ENCODE measurements at places on chromosomes 7 and 10. TPM values are rescaled to one million over a fixed set of nuclear protein-coding genes. Genes with fewer than 3 reads are reported as not detected.

- no peak for DNase-seq
These were observed 90.1 kb downstream of the GRM3 start for GRCh38 chr7:86733783-86734182.

- no peak for DNase-seq
These were observed 4.2 kb downstream of the BNIP3 start for GRCh38 chr10:131977323-131978096.

GRCh38 chr10:78081292-78081691, 47.6 kb downstream of the RPS24 start:
- DNase-seq, result no peak

- peak; percentile 56 for DNase-seq
These were observed 792 bp downstream of the ZNF746 start for GRCh38 chr7:149496642-149497391.

- DNase-seq, result no peak
These were observed 162.2 kb upstream of the FAM3C start for GRCh38 chr7:121558288-121558687.

DNA sequence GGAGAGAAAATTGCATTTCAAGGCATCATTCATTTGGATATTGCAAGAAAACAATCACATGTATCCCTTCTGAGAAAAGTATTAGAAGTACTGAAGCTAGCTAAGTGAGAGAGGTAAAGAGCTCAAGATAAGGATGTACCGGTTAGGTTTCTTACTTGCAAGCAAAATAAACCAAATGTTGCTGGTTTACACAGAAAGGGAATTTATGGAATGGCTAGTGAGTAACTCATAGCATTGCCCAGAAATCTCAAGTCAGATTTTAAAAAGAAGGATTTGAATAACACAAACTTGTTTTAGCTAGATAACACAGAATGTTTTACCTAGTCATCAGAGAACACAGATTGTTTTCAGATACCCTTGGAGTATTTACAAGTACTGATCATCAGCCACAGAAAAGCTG, 30.6 kb downstream of the KLHL7 start:
- no peak for DNase-seq

DNA sequence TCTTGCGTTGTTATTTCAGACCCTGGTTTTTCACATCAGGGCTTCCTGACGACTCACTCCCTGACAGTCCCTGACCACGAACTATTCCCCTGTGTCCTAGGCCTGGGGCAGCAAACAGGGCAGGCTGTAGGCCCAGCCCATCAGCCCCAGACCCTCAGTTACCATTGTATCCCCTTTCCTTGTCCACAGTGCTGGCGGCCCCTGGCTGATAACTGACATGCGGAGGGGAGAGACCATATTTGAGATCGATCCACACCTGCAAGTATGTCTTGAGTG, 50.5 kb upstream of the TRIM8 start:
- DNase-seq, result no peak

GRCh38 chr10:1737222-1738061, at the start of gene ADARB2:
Gene ADARB2 (minus strand): TSS chr10:1737525.
- DNase-seq, result no peak

DNA sequence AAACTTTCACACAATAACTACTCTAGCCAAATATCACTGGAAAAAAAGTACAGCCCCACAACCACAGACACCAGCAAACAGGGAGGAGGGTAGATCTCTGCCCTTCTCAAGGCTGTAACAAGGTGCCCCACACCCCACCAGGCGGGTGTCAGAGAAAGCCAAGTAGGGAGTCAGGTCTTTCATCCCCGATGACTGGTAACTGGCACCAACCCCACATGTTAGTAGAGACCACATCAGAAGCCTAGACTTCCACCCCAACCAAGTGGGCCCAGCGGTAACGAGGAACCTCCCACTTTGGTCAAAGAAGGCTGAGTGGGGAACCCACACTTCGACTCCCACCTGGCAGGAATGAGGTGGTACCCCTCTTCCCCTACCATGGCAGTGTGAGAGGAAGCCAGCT, 16.4 kb upstream of the RUFY2 start:
- DNase-seq, result no peak

- no peak for DNase-seq
These were observed 128.9 kb downstream of the DOCK1 start for GRCh38 chr10:127034034-127034633.

- DNase-seq, result no peak
These were observed 39.6 kb upstream of the SP8 start for GRCh38 chr7:20826243-20826642.

DNA sequence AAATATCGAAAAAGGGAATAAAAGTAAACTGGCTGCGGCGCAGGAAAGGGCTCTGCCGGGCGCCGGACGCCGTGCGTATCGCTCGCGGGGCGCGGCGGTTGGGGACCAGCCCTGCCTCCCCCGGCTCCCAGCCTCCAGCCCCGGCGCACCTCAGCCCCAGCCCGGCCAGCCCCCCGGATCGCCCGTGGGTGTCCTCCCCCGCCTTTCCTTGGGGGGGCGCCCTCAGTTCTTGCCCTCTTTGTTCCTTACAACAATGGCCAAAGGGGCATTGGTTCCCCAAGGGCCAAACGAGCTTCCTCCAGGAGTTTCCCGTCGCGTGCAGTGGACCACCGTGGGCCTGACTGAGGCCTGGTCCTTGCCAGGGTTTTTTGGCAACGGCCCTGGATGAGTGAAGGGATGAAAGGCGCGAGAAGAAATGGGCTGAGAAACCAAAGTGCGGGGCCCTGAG, 1.2 kb downstream of the MACROH2A2 start:
- no peak for DNase-seq

- DNase-seq, result peak; percentile 45
These were observed 77.5 kb upstream of the STEAP1B start for GRCh38 chr7:22577470-22578001.

- no peak for DNase-seq
These were observed 28.3 kb upstream of the FOXK1 start for GRCh38 chr7:4653771-4654170.

DNA sequence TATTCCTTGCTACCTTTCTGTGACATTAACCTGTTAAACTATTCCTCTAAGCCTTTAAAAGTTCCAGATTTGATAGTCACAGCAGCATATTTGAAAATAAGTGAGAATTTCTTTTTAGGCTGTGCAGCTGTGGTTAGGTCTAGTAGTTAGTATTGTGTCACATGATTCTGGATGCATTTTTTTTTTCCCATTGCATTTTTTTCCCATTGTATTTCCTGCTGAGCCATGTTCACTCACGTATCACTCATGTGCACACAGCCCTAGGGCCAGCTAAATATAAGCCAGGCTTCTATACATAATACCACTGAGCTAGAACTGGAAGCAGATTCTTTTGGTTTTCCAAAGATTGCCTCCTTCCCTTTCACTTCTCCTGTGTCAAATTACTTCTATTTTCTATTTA, 37.4 kb downstream of the DNAJC9 start:
- no peak for DNase-seq

DNA sequence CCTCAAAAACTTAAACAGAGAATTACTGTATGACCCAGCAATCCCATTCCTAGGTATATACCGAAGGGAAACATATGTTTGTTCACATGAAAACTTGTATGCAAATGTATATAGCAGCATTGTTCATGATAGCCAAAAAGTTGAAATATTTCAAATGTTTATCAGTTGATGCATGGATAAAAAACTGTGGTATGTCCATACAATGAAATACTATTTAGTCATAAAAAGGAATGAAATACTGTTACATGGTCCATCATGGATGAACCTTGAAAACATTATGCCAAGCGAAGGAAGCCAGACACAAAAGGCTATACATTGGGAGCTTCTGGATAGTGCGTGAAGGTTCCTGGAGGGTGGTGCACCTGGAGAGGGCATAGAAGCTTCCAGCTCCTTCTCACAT, 11.0 kb upstream of the TRA2A start:
- DNase-seq, result no peak

GRCh38 chr10:44034946-44035345, 350.0 kb downstream of the CXCL12 start:
- no peak for DNase-seq

GRCh38 chr7:30146127-30146612, 11.4 kb downstream of the MTURN start:
- no peak for DNase-seq

DNA sequence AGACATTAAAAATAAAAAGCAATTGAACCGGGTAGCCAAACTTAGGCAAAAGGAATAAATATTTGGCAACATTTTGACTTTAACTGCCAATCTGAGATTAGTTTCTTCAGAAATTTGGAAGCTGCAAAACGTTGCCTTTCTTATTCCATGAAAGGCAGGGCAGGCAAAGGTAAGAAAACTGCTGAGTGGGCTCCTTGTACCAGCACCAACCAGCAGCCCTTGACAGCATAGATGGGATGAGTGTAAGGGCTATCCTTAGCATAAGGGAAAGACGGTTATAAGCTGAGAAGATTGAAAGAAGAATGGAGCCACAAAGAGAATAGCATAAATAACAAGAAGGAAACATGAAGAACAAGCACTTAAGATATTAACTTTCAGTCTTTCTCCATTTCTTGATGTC, 28.6 kb downstream of the AP3M1 start:
- DNase-seq, result no peak

- no peak for DNase-seq
These were observed 71.7 kb upstream of the TPK1 start for GRCh38 chr7:144907577-144907976.

GRCh38 chr7:47088329-47089067, 493.4 kb downstream of the TNS3 start:
- peak; percentile 60 for DNase-seq

DNA sequence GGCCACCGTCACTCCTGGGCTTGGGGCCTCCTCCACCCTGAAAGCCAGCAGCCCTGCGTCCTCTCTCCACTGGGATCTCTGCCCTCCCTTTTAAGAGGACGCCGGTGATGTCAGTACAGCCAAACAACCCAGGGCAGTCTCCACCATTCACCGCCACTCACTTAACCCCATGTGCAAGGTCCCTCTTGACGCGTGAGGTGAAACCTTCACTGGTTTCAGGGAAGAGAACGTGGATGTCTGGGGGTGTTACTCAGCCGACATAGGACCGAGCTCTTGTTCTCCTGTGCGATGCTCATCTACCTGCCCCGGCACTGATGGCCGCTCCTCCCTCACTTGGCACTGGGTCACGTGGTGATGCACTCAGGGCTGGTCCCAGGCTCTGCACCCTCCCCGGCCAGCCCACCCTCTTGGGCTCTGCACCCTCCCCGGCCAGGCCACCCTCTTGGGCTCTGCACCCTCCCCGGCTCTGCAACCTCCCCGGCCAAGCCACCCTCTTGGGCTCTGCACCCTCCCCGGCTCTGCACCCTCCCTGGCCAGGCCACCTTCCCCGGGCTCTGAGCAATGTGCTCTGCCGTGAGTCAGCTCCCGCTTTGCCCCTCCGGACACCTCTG, 36.1 kb downstream of the ADGRA1 start:
- no peak for DNase-seq

GRCh38 chr10:71408436-71409225, 11.9 kb downstream of the CDH23 start:
- no peak for DNase-seq

- no peak for DNase-seq
These were observed 25.0 kb upstream of the C1GALT1 start for GRCh38 chr7:7157177-7157886.

- DNase-seq, result no peak
These were observed 209.9 kb downstream of the SEMA3E start for GRCh38 chr7:83439026-83439425.

DNA sequence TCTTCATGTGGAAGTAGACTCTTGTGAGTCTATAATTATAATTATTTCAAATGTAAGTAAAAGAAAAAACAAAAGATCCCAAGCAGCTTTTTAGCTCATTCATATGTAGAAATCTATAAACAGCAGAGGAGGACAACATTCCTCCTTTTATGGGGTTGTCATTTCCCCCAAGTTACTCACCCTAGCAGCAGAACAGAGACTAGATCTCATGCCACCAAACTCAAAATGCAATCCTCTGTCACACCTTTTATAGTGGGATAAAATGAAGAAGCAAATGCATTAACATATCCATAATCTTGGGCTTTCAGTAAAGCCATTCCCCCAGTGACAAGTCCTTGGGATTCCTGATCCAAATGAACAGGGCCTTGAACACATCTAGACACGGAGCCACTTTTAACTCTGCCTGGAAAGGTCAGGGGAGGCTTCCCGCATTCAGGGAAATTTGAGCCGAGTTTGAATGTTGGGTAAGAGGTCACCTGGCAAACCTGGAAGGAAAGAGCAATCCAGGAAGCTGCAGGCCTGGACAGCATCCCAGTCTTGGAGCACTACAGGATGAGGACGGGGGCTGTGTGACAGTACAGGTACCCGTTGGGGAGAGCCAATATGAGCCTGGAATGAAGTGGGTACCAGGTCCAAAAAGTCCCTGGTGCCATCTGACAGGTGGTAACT, 76.4 kb downstream of the DOCK4 start:
- peak; percentile 26 for DNase-seq

DNA sequence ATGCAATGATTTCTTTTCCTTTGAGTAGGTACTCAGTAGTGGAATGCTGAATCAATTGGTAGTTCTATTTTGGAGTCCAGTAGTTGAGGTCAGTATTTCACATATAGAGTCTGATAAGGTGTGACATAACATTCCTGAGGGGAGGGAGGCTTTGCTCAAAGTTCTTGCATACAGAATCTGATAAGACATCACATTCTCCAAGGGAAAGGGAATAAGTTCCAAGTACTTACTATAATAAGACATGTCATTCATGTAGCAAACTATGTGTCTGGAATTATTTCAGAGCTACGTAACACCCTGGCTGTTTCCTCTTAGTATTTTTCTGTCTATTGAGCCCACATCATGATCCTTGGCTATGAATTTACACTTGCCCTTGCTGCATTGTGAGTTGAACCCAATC, 74.3 kb upstream of the POM121L12 start:
- no peak for DNase-seq

DNA sequence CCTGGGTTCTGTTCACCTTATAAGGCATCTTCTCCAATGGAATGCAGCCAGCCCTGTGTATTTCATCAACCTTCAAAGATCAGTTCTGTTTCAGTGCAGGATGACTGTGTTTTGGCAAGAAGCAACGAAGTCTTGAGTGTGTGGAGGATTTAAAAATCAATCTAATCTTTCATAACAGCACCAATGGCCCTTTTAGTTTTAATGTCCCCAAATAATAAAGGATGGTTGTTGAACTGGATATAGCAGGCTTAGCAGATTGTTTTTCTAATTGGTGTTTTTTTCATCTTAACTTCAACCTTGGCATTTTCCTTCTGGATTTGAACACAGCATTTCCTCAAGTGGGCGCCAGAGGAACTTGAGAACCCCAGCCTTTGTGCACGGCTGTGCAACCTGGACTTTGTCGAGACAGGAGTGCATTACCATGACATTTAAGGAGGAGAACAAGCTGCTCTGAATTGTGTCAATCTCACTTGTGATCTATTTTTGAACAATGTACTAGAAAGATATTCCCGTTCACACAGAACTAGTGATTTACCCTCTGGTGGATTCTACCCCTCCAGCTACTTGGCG, 313.3 kb upstream of the AKR1E2 start:
- DNase-seq, result no peak

GRCh38 chr10:72665925-72666324, 26.0 kb upstream of the MCU start:
- DNase-seq, result no peak

TRIM50 gene
- not detected for total RNA-seq

CPA5 gene
- total RNA-seq, result not detected

CFTR gene
- 11.6 TPM for total RNA-seq

GPR146 gene
- total RNA-seq, result 25.0 TPM

RAB18 gene
- total RNA-seq, result 20.6 TPM

TMEM176B gene
- 27.6 TPM for total RNA-seq

PAPOLB gene
- total RNA-seq, result not detected

AKR1E2 gene
- 14.2 TPM for total RNA-seq

MASTL gene
- 6.4 TPM for total RNA-seq

HTR5A gene
- not detected for total RNA-seq

TAF6 gene
- total RNA-seq, result 67.7 TPM

LFNG gene
- total RNA-seq, result 2.3 TPM

SLC18A3 gene
- total RNA-seq, result not detected

CPN1 gene
- total RNA-seq, result not detected

CRHR2 gene
- total RNA-seq, result not detected

BEND7 gene
- 3.3 TPM for total RNA-seq

Measured in uterus (tissue), 4 donors.